Cerebellar nuclear complex (tissue), 1 donor: ENCODE measurements at places on chromosomes 5 and 9.

- DNase-seq: no peak
These were observed 49.3 kb downstream of the DUSP1 start for GRCh38 chr5:172721455-172722326.

GRCh38 chr5:122713041-122713440 is 61.8 kb upstream of the SNX2 start:
- DNase-seq: no peak

GRCh38 chr9:116313638-116314037 is 160.0 kb downstream of the PAPPA start:
- DNase-seq: no peak

- DNase-seq: no peak
These were observed 250.3 kb downstream of the ZSWIM6 start for GRCh38 chr5:61582205-61582820.

DNA sequence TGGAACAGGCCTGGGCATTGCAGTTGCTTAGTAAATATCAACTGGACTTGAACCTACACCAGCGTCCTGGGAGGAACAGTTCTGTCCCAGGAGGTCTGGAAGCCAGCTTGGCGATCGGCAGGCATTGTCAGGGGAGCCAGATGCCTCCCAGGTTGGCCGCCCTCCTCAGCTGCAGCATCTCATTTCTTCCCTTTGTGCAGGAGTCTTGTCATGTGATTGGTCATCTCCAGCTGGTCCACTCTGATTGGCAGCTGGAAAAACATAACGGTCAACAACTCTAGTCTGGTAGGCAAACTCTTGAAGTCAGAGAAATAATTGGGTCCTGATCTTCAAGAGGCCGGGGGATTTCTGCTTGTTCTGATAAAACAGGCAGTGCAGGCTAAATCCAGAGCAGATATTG is 29.6 kb upstream of the NCS1 start:
- no peak for DNase-seq
